ENCODE measurements at places on chromosomes 13 and 19.

DNA sequence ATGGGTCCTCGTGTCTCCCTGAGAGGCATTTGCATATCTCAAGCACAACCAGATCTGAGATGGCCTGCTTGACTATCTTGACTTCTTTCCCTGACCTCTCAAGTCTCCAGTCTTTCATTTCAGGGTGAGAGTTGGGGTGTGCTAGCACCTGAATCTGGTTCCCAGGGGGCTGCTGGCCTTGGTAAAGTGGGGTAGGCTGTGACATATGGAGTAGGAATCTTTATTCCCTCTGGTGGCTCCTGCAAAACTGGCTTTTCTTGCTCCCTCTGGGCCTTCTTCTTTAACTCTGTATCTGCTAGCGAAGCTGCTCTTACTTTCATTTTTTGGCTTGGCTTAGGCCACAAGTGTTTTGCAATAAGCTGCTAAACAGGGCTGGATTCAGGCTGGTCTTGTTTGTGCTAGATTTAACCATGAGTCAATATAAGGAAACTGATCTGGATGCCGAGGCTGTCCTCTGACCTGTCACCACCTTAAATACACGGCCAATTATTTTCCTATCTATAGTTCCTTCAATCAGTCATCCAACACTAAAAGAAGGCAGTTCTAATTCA lies 42.3 kb downstream of the ZNF493 start:
- no peak for DNase-seq

- no peak for DNase-seq
Measured at GRCh38 chr19:41785653-41786052, 10.7 kb upstream of the CEACAM3 start.

GRCh38 chr19:8233370-8233769 lies 24.2 kb downstream of the CERS4 start:
- no peak for DNase-seq

DNA sequence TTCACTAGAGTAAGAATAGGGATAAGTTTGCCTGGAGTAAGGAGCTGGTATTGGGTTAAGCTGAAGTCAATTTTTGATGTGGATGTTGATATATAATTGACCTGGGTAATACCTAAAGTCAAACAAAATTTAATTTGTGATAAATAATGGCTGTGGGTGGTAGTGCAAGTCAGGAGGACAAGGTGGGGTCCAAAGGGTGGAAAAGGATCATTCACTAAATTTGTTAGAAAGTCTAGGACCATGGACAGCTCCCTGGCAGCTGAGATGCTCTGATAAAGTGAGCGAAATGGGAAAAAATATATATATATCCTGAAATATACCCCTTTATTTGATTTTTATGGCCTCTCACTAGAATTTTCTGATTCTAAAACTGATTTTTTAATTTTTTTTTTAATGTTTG lies 463.5 kb downstream of the GPC6 start:
- peak; percentile 39 for DNase-seq

- no peak for DNase-seq
Measured at GRCh38 chr13:52156724-52157261, 2.6 kb downstream of the NEK3 start.

DNA sequence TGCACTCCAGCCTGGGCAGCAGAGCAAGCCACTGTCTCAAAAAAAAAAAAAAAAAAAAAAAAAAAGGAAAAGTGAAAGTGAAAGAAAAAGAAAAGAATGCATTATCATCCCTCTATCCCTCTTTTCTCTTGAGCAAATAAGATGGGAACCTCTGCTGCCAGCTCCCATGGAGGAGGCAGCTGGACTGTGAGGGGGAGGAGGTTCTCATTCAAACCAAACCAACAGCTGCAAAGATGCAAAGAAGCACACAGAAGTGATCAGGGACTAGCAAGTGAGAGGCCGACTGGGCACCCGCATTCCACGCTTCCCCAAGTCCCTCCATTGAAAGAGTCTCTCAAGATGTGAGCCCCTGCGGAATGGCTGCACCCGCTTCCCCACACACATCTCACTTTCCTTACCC lies 63.5 kb downstream of the TSHZ3 start:
- peak; percentile 22 for DNase-seq

- no peak for DNase-seq
Measured at GRCh38 chr19:2923510-2923909, 21.3 kb downstream of the ZNF77 start.

GRCh38 chr19:12139269-12139668 lies 881 bp downstream of the ZNF20 start:
- DNase-seq, result no peak

GRCh38 chr13:56515441-56515840 lies 625.3 kb upstream of the PRR20A start:
- DNase-seq, result no peak

DNA sequence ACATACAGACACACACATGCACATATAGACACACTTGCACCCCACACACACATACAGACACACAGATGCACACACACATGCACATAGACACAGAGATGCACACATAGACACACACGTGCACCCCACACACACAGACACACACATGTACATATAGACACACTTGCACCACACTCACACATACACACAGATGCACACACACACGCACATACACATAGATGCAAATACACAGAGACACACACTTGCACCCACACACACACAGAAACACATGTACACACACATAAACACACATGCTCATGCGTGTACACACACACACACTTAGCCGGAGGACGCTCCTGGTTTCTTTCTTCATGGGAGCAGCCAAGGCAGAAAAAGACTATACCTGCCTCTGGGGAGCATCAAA lies 10.0 kb downstream of the COL4A2 start:
- DNase-seq, result no peak

- DNase-seq, result no peak
Measured at GRCh38 chr19:46254776-46255175, 25.2 kb downstream of the IGFL1 start.

- no peak for DNase-seq
Measured at GRCh38 chr19:24127601-24128000, 40.6 kb downstream of the ZNF254 start.

DNA sequence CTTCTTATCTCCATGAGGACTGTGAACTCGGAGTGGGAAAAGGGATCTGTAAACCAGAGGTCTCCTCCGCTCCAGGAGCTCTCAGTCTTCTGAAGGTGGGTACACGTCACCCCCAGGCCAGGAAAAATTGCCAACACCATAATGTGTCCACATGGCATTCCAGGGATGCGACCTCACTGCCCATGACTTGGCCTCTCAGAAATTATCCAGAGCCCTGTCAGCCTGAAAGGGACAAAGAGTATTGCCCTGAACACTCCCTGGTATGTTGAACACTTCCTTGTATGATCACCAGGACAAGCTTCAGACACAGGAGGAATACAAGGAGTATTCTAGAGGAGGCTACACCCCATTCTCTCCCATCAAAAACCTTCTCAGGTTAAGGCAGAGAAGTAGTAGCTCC lies 81.0 kb upstream of the SLC7A1 start:
- DNase-seq, result no peak

GRCh38 chr13:51501096-51501495 lies 48.3 kb upstream of the INTS6 start:
- no peak for DNase-seq

- no peak for DNase-seq
Measured at GRCh38 chr13:26476111-26476781, 81.2 kb upstream of the WASF3 start.

DNA sequence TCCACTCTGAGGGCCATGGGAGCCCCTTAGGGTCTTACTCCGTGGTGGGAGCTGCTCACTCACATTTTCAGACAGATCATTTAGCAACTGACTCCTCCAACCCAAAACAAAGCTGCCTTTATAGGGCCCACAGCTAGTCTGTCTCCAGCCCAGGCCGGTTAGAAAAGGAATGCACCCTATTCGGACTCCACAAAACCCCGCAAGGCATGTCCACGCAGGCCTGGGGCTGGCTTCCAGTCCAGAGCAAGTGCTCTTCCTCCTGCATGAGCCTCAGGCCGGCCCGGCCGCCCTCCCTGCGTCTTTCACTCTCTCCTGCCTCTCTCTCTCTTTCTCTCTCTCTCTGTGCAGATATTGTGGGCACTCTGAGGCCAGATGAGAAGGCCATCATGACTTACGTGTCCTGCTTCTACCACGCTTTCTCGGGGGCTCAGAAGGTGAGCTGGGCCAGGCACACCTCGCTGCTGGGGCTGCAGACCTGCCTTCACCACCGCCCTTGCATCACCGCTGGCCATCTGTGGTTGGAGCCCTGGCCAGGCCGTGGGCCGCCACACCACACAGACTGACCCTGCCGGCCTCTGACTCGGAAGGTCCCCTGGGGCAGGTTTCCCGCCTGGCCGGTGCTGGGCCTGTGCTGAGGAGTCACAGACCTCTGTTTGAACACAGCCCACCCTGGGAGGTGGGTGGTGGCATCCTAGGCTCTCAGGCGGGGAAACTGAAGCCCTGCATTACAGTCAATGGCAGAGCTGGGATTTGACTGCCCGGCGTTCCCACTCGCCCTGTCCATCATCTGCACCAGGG lies 33.1 kb downstream of the CAPN12 start:
- DNase-seq, result no peak

- no peak for DNase-seq
Measured at GRCh38 chr19:4441994-4442818, 15.4 kb downstream of the UBXN6 start.

Data from forelimb muscle (tissue), 1 donor.